ENCODE measurements at places on chromosomes 13 and 19.

DNA sequence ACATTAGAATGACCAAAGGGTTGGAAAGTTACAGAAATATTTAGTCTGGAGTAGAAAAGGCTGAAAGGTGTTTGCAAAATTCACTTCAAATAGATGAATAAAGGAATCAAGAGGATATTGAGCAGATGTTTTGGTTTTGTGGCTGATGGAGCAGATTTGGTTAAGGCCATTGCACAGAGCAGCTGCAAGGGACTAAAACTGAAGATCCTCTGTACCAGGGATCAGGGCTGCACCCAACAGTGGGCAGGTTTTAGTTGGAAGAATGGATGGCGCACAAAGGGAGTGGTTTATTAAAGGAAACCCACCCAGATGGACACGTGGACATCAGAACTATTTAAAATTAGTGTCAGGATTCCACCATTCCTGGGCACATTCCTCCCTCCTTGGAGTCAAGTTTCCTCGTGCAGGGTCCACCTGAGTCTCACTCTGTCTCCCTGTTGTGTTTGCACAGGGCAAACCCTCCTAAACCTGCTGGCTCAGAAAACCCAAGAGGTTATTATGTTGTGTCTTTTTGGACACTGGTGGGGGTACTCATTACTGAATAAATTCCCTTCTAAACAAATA is 9.2 kb upstream of the UBAC2 start:
- no peak for DNase-seq

DNA sequence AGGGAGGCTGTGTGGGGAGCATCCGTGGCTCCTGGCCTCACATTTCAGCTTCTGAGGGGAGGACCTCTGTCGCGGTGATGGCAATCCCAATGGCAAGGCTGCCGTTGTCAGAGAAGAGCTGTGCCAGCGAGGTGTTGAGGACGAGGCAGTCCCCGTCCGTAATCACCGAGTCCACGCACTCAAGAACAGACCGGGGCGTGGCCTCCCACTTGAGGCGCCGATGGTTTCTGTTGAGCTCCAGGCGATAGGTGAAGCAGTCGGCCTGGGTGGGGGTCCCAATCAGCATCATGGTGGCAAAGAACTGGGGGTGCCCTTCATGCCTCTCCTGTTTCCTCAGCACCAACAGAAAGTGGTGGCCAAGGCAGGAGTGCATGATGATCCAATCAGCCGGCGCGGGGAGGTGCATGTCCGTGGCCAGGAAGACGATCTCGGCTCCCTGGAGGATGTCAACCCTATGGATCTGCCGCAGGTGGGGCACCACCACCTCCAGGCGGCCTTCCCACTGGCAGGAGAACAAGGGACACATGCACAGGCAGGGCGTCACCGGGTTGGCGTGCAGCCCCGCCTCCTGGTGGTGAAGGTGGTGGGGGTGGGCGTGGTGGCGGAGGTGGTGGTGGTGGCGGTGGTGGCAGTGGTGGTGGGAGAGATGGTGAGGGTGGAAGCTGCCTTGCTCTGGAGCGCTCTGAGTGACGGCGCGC is 68.1 kb downstream of the SIAH3 start:
- no peak for DNase-seq

DNA sequence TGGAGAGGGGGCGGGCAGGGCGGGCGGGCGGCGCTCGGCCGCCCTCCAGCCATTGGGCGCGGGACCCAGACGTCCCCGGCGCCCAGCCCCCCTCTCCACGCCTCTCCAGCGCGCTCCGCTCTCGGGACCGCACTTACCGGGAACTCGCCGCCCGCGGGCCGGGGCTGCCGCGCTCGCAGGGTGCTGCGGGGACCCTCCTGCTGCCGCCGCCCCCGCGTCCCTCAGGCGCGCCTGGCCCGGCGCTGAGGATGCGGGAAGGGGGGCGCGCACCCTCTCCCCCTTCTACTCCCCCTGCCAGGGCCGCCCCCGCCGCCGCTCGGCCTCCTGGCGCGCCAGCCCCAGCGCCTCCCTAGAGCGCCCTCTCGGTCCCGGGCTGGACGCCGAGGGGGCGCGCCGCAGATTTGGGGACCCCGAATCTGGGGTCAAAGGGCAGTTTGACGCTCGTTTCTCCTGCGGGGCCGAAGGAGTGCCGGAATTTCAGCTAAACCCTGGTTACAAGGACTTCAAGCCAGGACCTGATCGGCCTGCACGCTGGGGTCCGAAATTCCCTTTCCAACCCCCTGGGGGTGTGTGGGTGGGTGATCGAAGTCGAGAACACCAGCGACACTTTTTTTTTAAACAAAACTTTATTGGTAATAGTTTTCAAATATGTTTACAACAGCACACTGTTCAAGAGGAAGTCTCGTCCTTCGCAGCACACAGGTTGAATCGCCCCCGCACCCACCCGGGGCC is 696 bp upstream of the SAMD1 start:
- peak; percentile 61 for DNase-seq

GRCh38 chr13:77829963-77830362 is 88.7 kb downstream of the EDNRB start:
- DNase-seq, result no peak

DNA sequence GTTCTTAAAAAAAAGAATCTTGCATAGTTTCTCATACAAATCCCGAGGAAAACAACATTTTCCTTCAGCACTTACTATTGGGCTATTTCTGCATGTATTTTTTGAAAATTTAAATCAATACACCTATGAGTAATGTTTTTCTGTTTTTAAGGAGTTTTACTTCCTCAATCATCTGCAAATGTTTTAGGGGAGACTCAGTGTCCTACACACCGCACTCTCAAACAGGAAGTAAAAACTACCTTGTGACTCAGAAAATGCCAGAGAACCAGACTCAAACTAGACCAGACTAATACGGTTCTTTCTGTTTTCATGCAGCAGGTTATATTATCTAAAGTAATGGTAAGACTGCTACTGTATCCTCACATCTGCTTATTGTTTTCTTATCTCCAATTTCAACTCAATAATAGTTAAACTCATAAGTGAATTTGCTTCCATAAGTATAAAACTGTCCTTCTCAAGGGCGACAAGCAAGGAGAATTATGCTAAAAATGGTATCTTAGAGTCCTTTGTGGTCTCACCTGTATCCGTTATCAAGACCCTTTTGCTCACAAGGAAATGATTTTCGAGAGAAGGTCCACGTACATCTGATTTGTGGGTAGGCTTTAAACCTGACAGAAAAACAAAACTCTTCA is 52.5 kb downstream of the FLT3 start:
- DNase-seq, result no peak

DNA sequence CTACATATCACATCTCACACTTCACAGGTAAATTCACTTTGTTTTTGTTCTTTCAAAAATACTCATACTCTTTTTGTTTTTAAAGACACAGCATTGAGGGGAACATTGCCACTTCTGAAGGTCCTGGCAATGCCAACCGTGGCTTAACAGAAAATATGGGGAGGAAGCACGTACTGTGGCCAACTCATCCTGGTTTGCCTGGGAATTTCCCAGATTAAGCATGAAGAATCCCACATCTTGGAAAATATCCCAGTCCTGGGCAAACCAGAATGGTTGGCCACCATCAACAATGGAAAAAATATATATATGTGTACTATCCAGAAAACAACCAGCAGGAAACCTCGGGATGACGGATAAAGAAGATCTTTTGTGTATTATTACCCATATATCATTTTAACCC is 1032.2 kb upstream of the SLC10A2 start:
- no peak for DNase-seq

DNA sequence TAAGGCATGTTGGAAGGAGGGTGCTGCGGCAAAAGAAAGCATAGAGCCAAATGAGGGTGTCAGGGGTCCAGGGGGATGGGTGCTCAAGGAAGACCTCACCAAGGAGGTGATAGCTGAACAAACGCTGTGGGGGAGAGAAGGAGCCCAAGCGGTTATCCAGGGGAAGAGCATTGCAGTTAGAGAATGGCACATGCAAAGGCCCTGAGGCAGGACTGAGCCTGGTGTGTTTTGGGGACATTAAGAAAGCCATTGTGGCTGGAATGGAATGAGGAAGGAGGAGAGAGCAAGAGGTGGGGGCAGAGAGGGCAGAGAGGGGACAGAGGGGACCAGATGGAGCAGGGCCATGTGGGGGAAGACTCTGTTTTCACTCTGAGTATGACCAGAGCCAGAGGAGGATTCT is 6.1 kb upstream of the MYH14 start:
- no peak for DNase-seq

DNA sequence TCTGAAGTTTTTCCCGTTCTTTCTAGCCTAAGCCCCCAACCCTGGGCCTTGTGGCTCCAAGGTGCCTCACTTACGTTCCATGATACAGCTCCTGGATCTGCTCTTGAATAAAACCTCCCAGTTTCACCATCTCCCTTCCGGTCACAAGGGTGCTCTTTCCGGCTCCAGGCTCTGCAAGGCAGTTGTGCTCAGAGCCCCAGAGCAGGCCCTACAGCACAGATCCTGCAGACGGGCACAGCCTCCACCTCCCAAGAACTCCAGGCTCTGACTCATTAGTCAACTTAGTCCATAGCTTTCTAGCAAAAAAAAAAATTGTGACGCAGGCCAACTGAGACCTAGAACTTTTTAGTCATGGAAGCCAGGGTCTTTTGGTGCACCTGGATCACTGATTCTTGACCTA is 33.9 kb upstream of the SLC7A10 start:
- DNase-seq, result no peak

DNA sequence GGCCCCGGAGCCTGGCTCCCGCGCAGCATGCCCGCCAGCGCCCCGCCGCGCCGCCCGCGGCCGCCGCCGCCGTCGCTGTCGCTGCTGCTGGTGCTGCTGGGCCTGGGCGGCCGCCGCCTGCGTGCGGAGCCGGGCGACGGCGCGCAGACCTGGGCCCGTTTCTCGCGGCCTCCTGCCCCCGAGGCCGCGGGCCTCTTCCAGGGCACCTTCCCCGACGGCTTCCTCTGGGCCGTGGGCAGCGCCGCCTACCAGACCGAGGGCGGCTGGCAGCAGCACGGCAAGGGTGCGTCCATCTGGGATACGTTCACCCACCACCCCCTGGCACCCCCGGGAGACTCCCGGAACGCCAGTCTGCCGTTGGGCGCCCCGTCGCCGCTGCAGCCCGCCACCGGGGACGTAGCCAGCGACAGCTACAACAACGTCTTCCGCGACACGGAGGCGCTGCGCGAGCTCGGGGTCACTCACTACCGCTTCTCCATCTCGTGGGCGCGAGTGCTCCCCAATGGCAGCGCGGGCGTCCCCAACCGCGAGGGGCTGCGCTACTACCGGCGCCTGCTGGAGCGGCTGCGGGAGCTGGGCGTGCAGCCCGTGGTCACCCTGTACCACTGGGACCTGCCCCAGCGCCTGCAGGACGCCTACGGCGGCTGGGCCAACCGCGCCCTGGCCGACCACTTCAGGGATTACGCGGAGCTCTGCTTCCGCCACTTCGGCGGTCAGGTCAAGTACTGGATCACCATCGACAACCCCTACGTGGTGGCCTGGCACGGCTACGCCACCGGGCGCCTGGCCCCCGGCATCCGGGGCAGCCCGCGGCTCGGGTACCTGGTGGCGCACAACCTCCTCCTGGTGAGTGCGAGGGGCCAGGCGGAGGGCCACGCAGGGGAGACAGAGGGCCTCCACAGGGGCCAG is at the start of gene KL:
KL (plus strand) TSS at position 10 of the 909 bp plus-strand sequence; CDS start at position 28, 18 bp downstream.
- no peak for DNase-seq

GRCh38 chr13:102405499-102406100 is 3.8 kb upstream of the FGF14 start:
- no peak for DNase-seq

DNA sequence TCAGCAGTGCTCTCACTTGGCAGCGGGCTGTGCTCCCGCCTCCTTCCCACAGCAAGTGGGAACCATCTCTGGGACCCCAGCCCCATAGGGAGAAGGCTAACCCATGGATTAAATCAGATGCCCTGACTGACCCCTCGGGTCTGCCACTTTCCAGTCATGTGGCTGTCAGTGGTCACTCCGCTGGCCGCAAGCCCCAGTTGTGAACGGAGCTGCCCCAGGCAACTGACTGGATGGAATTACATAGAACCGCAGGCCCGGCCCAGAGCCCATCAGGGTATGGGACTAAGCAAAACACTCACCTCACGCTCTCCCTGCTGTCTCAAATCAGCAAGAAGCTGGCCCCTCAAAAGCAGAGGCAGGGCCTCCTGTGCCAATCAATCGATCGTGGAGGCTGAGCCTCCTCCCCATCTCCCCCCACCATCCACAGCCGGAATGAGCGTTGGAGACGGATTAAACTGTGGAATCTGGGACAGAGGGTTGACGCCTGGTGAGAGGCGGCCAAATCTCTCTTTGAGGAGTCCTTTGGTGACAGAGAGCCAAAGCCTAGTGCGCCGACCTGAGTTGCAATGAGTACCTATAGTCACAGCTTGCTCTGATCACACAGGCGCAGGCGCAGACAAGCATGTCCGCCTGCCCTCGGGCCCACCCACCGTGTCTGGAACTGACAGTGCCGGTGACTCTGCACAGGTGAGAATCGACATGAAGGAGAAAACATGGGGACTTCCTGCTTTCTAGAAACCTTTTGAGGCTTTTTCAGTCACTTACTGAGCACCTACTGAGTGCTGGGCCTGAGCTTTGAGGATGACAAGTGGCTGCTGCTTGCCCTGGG is 38.7 kb downstream of the PBX4 start:
- no peak for DNase-seq

- no peak for DNase-seq
Observed at GRCh38 chr19:44587963-44588770, 25.2 kb upstream of the IGSF23 start.

DNA sequence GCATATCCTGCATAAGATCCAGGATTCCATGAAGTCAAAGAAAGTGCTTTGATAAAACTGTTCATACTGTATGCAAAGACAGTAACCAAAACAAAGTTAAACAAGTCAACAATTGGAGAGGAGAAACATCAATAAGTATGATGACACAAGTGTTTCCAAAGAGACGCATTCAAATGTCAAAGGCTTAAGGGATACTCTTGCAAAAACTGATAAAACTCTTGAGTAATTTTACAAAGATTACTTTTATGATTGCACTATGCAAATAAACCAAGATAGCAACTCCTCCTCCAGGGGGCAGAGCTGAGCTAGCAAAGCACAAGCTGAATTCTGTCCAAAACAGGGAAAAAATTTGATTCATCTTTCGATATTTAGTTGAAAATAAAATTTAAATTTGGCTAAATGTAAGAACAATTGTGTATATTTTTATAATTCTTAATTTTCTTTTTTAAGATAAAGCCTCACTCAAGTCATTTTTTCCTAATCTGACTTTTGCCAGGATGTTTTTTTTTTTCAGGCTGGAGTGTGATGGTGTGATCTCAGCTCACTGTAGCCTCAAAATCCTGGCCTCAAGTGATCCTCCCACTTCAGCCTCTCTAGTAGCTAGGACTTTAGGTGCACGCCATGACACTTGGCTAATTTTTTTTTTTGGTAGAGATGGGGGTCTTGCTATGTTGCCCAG is 84.0 kb downstream of the MZT1 start:
- DNase-seq, result no peak

DNA sequence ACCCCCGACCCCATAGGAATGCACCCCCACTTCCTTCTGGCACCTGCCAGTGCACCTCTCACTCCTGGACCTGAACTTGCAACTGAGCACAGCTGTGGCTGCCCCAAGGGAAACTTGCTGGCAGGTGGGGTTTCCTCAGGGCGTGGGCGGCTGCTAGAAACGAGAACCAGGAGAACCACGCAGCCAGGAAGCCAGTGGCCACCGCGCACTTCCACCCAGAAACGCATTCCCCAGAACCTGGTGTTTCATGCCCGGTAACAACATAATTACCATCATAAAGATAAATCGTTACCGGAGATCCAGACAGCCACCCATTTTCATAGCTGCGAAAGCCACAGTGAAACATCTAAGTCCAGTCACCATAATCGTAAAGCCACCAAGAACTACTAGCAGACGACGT is 75.2 kb upstream of the C13orf46 start:
- no peak for DNase-seq

Data from activated naive CD4-positive, alpha-beta T cell (primary cell).